Mesenteric fat pad (tissue), 1 donor: ENCODE measurements at places on chromosomes 7 and 10.

GRCh38 chr10:1278306-1278705 is 222.1 kb downstream of the WDR37 start:
- no peak for DNase-seq

DNA sequence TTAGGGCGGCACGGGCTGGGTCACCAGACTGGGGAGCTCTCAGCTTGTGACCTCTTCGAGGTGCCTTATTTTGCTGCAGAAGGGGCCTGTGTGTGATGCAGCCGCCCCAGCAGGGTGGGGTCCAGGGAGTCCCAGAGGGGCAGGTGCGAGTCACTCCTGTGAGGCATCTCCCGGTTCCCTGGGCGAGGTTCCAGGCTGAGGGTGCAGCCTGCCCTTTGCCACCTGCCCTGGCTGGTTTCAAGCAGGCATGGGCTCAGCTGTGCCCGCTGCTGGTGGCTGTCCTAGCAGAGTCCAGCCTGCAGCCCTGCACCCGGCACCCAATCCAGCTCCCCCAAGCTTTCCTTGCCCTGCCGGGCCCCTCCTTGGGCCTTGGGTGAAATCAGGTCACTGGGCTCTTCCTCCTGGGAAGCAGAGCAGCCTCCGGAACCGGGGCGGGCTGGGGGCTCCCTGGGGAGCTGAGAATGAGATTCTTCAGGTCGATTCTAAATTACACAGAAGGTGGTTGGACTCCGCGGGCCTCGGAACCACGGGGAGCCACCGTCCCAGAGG is 64.8 kb downstream of the PWWP2B start:
- no peak for DNase-seq

GRCh38 chr7:4154882-4155535 is 527.1 kb upstream of the FOXK1 start:
- no peak for DNase-seq

DNA sequence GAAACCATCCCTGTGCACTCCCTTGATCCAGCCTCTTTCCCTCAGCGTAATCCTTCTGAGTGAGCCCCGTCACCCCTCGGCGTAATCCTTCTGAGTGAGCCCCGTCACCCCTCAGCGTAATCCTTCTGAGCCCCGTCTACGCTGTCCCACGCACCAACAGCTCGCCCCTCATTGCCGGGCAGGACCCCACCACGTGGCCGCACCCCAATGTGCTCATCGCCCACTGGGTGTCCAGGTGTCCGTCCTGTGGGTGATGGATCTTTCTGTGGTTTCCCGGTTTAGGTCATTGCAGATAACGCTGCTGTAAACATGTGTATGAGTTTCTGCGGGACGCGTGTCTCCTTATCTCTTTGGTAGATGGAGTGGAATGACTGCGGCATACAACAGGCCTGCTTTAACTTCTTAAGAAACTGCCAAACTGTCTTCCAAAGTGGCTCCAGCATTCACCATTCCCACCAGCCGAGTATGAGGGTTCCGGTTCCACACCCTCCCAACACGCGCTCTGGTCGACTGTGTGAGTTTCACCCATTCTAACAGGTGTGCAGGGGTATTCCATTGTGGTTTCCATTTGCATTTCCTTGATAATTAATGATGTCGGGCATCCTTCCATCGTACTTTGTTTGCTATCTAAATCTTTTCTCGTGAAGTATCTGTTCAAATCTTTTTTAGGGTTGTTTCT is 42.1 kb upstream of the NKX6-2 start:
- peak; percentile 82 for DNase-seq

GRCh38 chr7:102286237-102287110 is at the start of gene SH2B2:
SH2B2 (plus strand) TSS chr7:102286868; CDS start chr7:102300551, 13,683 bp downstream.
- peak; percentile 94 for DNase-seq
